ENCODE measurements at places on chromosomes 16 and 17.

- DNase-seq: no peak
Measured at GRCh38 chr16:10121897-10122425, 60.3 kb downstream of the GRIN2A start.

GRCh38 chr17:1122533-1123392 is 57.0 kb downstream of the ABR start:
- DNase-seq: peak; percentile 66

- DNase-seq: no peak
Measured at GRCh38 chr16:3514621-3515020, 13.8 kb downstream of the CLUAP1 start.

GRCh38 chr16:68776821-68777485 is 39.9 kb downstream of the CDH1 start:
- no peak for DNase-seq

GRCh38 chr16:56898847-56899246 is 33.1 kb upstream of the HERPUD1 start:
- no peak for DNase-seq

GRCh38 chr17:39823407-39824054 is 40.6 kb downstream of the IKZF3 start:
- no peak for DNase-seq

- no peak for DNase-seq
Measured at GRCh38 chr16:80029381-80029630, 428.8 kb upstream of the MAF start.

GRCh38 chr16:23318639-23319038 is 16.5 kb downstream of the SCNN1B start:
- DNase-seq: no peak

DNA sequence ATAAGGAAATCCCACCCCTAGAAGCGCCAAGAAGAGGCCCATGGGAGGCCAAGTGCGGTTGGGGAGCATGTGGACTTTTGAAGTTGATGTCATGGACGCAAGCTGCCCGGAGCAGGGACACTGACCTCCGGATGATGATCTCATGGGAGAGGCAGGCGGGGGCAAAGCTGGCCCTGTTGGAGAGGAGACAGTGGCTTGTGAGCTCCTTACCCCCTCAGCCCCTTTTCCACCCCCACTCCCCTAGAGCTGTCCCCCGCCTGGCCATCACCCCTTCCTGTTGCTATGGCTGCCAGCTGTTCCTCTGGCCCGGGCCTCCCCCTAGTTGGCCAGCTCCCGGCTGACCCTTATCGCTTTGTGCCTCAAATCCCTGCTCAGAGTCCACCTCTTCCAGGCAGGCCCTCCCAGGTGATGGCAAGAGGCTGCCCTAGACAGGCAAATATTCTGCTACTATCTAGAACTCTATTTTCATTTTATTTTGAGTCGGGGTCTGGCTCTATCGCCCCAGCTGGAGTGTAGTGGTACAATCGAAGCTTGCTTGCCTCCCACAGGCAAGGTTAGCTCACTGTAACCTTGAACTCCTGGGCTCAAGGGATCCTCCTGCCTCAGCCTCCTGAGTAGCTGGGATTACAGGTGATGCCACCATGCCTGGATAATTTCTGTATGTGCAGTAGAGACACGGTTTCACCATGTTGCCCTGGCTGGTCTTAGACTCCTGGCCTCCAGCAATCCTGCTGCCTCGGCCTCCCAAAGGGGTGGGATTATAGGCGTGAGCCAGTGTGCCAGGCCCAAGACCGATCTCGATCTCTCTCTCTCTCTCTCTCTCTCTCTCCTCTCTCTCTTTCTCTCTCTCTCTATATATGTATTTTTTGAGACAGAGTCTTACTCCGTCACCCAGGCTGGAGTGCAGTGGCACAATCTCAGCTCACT is 6.6 kb downstream of the NOTUM start:
- DNase-seq: no peak

DNA sequence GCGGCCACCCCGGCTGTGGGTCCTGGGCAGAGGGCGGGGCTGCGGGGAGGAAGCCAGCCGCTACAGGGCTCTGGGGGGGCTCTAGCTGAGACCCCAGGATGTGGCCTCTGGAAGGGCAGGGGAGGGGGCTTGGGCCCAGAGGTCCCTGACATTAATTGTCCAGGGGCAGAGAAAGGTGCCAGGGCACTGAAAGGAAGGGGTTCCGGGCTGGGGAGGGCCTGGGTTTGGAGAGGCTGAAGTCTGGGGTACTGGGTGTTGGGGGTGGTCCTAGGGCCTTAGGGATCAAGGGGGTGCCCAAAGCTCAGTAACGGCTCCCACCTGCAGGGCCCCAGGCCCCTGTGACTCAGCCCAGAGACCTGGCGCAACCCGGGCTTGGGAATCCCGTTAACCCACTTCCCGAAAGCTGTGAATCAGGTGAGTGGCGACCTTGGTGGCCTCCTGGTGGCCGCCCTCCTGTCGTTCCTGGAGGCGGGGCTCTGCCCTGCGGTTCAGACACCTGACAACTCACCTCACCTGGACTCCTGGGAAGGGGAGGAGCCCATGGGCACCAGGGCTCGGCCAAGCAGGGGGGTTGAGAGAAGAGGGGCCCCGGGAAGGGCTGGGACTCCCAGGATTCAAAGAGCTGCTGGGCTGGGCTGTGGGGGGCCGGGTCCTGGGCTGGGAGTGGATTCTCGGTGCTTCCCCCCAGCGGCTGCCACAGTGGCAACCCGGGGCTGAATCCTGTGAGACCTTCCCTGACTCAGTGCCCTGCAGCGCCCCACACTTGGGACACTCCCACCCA is 465 bp upstream of the PRSS22 start:
- no peak for DNase-seq

DNA sequence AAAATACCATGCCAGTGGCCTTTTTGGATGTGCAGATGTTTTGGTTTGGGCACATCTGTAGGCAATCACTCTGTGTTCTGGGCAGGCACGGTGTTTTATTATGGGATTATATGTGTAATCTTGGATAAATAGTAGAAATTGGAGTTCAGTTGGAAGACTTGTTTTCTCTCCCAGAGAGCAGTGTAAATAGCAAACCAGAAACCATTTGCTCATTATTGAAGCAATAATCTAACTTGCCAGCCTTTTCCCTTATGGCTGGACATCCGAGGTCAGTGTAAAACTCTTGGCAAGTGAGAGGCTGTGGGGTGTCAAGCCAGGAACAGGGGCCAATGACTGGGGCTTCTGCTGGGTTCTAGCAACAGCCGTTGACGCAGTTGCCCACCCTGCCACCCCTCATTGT is 69.9 kb downstream of the IRX3 start:
- DNase-seq: no peak

- no peak for DNase-seq
Measured at GRCh38 chr17:67125924-67126323, 81.6 kb downstream of the CACNG1 start.
